Astrocyte (in vitro differentiated cells and primary cell): ENCODE measurements at places on chromosomes 5 and 9. TPM values are rescaled to one million over a fixed set of nuclear protein-coding genes. Genes with fewer than 3 reads are reported as not detected.
A peak's percentile ranks its signal among the peaks of the same experiment; 100 is the strongest.

- H3K27me3 ChIP-seq: no peaks in the 10 kb centered on the region
- no peak for DNase-seq
- no peaks in the 10 kb centered on the region for H3K36me3 ChIP-seq
These were observed 493.0 kb downstream of the CAAP1 start for GRCh38 chr9:26399556-26399955.

DNA sequence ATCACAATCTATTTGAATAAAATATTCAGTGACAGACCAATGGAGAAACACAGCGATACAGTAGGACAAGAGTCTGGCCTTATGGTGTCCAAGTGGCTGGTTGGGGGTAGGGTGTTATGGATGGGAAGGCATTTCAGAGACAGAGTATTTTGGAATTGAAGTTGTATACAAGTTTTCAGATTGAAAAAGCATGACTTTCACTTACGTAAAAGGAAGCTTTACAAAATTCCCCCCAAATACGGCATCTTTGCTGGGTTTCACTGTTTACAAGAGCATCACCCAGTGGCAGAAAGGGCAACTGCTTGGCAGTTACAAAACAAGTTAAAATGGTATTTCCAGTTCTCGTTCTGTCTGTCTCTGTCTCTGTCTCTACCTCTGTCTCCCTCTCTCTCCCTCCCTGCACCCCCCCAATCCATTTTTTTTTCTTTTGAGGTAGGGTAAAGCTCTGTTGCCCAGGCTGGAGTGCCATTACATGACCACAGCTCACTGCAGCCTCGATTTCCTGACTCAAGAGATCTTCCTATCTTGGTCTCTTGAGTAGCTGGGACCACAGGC is 86.2 kb downstream of the PTPN3 start:
- peak; percentile 27 for DNase-seq
- H3K36me3 ChIP-seq: no peaks in the 10 kb centered on the region
- H3K4me3 ChIP-seq: no peak overlapping the region
- H3K27me3 ChIP-seq: no peaks in the 10 kb centered on the region

The QRFP gene
- total RNA-seq: not detected in 2 replicates

The GARIN3 gene
- total RNA-seq: not detected in 2 replicates

- peak overlapping the region; percentile 65 for H3K4me3 ChIP-seq
- H3K36me3 ChIP-seq: no peaks in the 10 kb centered on the region
- H3K27me3 ChIP-seq: peaks cover 30% of the 10 kb centered on the region
- H3K27ac ChIP-seq: no peak overlapping the region
- H3K4me1 ChIP-seq: peaks cover 3% of the 10 kb centered on the region
These were observed 27.6 kb downstream of the TLX3 start for GRCh38 chr5:171336521-171337209.

DNA sequence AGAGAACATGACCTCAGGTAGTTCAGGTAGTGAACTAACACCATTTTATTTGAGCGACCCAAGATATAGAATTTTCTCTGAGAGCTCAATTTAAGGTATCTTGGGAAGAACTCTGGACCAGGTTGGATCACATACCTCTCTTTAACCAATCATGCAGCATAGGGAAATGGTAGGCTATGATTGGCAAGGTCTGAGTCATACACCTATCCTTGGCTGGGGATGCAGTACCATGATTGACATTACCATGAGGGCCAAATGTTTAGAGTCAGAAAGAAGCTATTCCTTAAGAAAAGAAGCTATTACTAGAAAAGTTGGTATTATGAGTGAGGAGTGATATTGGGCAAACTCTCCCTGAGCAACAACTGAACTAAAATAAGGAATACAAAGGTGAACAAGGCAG is 258.7 kb downstream of the KCTD16 start:
- no peaks in the 10 kb centered on the region for H3K27me3 ChIP-seq
- no peak for DNase-seq
- no peaks in the 10 kb centered on the region for H3K4me1 ChIP-seq
- H3K36me3 ChIP-seq: no peaks in the 10 kb centered on the region
- H3K27ac ChIP-seq: no peak overlapping the region
- no peak overlapping the region for H3K4me3 ChIP-seq

The PCDHGA5 gene
- total RNA-seq: 0.29 and 0.30 TPM in 2 replicates

DNA sequence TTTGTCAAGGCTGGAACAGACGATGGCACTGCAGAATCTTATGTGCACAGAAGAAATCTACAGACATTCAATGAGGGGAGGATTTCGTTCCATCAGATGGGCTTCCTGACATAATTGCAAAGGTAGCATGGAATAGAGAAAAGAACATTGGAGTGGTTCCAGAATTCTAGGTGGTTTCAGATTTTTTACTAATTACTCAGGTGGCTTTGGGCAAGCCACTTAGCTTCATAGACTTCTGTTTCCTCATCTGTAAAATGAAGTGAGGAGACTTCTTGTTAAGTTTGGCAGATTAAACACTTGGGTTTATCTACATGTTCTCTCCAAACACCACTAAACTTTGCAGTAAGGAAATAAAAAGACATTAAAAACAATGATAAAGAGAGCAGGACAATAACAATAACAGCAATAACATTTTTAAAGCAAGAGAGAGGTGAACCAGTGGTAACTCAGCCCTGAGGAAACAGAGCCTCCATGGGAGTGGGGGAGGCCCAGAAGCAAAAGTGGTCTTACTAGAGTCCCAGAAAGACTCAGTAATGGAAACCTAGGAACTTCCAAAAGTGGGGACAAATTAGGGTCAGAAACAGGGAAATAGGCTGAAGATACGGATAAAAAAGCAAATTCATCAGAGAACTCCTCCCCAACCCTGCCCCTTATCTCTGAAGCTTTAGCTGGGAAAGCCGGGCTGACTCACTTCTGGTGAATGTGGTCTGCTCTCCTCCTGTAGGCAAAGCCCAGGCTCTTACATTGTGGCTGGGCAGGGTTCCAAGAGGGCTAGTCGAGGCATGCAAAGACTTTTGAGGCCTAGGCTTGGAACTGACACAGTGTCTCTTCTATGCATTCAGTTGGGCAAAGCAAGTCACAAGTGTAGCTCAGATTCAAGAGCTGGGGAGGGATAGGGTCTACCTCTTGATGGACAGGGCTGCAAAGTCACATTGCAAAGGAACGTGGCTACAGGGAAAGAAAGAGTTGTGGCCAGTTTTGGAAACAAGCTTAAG is 11.8 kb upstream of the ACTBL2 start:
- DNase-seq: peak; percentile 99
- peak overlapping the region; percentile 98 for H3K27ac ChIP-seq
- peak overlapping the region; percentile 20 for H3K4me3 ChIP-seq
- H3K4me1 ChIP-seq: peaks cover 28% of the 10 kb centered on the region
- no peaks in the 10 kb centered on the region for H3K36me3 ChIP-seq

The BRINP1 gene
- 2.2 and 2.7 TPM in 2 replicates for total RNA-seq

DNA sequence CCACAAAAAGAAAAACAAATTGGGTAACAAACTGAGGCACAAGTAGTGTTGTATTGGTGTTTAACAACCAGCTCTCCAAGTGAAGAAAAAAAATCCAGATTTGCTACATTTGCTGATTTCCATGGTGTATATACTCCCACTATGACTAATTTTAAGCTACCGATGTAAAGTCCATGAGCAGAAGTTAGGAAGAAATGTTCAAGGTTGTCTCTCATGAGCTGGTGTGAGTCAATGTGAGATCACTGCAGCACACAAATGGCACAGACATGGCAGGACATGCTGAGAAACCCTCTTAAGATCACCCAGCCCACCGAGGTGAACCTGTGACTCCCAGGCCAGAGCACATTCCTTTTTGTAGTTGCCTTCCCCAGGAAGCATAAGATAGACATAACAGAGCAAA is 36.2 kb downstream of the SLC44A1 start:
- no peaks in the 10 kb centered on the region for H3K27me3 ChIP-seq
- DNase-seq: peak; percentile 54
- H3K36me3 ChIP-seq: no peaks in the 10 kb centered on the region
- H3K4me3 ChIP-seq: no peak overlapping the region
- H3K27ac ChIP-seq: no peak overlapping the region

The IL17B gene
- 0.54 and 0.60 TPM in 2 replicates for total RNA-seq

The CDC20B gene
- total RNA-seq: 0.11 and 0.17 TPM in 2 replicates

GRCh38 chr5:179267071-179267670 is 78.1 kb downstream of the ADAMTS2 start:
- peaks cover 23% of the 10 kb centered on the region for H3K4me1 ChIP-seq
- no peak overlapping the region for H3K4me3 ChIP-seq

DNA sequence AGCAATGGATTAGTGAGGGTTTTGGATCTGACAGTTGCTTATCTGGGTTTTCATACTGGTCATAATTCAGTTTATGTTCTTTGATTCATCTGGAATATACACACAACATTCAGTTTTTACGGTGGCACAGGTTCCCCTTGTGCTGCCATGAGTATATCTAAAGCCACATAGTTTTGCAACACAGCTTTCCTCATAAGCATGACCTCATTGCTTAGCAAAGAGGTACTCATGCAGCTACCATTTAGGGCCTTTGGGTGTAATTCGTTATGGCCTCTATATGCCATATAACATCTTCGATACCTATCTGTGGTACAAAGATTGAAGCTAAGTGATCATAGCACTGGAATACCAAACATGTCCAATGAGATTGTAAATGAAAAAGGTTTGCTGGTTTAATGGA is 2.9 kb upstream of the RBM22 start:
- no peak for DNase-seq

DNA sequence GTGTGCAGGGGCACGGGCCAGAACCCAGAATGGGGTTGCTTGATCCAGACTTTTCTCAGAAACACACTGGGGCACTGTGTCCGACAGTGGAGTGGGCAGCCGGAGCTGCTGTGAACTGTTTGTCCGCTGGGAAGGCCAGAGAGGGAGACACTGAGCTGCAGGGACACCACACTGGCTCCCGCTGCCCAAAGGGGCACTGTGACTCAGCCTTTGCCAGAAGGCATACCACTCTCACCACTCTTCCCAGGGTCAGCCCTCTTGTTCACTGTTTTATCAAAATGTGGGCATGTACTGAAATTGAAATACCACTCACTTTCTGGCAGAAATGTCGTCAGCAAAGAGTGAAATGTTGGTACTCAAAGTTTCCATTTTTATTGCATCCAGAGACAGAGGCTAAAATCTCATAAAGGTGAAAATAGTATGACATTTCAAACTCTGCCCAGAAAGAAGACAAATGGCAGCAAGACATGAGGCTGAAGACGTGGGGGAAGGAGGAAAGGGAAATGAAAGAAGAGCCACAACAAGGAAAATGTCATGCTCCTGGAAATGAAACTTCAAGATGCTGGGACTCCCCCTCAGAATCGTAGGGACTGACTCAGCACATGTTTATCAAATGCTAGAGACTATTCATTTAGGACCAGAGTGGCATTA is 4.5 kb upstream of the IL7R start:
- no peak for DNase-seq
- H3K27ac ChIP-seq: no peak overlapping the region

DNA sequence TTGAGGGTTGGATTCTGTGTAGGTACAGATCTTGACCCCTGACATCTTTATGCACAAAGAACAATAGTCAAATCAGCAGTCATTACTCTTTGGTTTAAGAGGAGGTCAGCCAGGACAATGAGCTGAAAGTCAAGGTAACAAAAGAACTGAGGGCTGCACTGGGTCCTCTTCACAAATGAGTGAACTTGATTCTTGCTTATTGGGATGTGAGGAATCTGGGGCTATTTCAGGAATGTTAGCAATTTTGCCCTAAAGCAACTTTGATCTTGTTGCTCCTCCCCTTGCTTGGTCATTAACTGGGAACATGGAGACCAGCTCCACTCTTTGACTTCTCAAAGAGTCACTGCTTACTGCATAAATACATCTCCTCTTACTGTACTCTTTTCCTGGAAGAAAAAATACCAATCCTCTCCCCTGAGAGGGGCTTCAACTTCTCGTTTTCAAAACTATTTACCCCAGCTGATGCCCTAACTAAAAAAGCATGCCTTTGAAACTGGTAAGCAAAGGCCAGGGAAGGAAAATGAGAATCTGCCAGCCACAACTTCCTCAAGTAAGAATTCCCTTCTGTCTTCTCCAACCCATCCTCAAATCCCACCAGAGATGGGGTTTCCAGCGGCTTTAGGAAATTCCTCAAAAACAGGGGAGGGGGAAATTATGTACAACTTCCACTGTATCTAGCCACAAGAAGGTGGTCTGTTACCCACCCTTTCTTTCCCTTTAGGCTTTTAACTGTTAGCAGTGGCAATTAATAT is 368.3 kb downstream of the ENC1 start:
- peaks cover 10% of the 10 kb centered on the region for H3K4me1 ChIP-seq
- DNase-seq: peak; percentile 83
- H3K36me3 ChIP-seq: no peaks in the 10 kb centered on the region
- no peaks in the 10 kb centered on the region for H3K27me3 ChIP-seq

GRCh38 chr5:167814040-167814439 is 477.4 kb upstream of the WWC1 start:
- H3K4me1 ChIP-seq: peaks cover 27% of the 10 kb centered on the region
- DNase-seq: no peak
- no peaks in the 10 kb centered on the region for H3K36me3 ChIP-seq
- H3K4me3 ChIP-seq: no peak overlapping the region
- H3K27me3 ChIP-seq: no peaks in the 10 kb centered on the region
- H3K27ac ChIP-seq: peak overlapping the region; percentile 42

The BARHL1 gene
- total RNA-seq: not detected in 2 replicates

DNA sequence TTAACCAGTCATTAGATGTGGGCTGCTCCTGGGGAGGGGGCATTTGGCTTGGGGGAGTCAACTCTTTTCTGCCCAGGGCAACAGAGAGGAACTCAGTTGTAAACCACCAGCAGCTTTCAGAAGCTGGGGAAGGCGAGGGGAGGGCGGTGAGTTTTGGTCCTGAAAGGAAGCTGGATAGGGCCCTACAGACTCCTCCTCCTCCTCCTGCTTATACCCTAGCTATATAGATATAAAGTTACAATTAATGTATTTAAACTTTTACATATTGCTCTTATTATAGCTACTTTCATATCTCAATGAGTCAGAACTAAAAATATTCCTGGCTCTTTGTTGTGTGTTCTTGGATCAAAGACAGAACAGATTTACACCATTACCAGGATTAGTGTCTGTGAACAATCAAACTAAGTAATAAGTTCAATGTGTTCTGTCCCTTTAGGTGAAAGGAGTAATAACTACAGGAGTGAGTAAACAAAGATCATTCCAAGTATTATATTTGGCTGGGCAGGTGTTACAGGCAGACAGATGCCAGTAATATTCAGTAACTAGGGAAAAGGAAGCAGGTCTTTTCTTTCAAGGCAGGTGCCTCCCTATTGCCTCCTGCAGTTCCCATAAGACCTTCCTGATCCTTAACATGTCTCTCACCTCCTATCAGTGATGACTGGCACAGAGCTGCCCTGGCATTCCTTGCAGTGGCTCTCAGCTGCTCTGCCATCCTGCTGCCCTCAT is 20.5 kb upstream of the VPS13A start:
- no peaks in the 10 kb centered on the region for H3K36me3 ChIP-seq
- no peak overlapping the region for H3K4me3 ChIP-seq
- DNase-seq: no peak
- peaks cover 8% of the 10 kb centered on the region for H3K4me1 ChIP-seq

- no peaks in the 10 kb centered on the region for H3K36me3 ChIP-seq
- DNase-seq: no peak
- no peak overlapping the region for H3K27ac ChIP-seq
- H3K27me3 ChIP-seq: peaks cover 3% of the 10 kb centered on the region
- H3K4me3 ChIP-seq: no peak overlapping the region
These were observed 13.7 kb upstream of the DAB2IP start for GRCh38 chr9:121637713-121638220.

The IL13 gene
- total RNA-seq: not detected in 2 replicates

- H3K27ac ChIP-seq: no peak overlapping the region
- peak; percentile 81 for DNase-seq
- peaks cover 11% of the 10 kb centered on the region for H3K4me1 ChIP-seq
- H3K4me3 ChIP-seq: no peak overlapping the region
These were observed 27.3 kb downstream of the SLC31A2 start for GRCh38 chr9:113178087-113178486.

GRCh38 chr9:88789785-88790184 is 201.5 kb upstream of the S1PR3 start:
- H3K27me3 ChIP-seq: no peaks in the 10 kb centered on the region
- DNase-seq: peak; percentile 96
- no peak overlapping the region for H3K4me3 ChIP-seq
- peaks cover 27% of the 10 kb centered on the region for H3K4me1 ChIP-seq
- H3K27ac ChIP-seq: peak overlapping the region; percentile 59
